ENCODE measurements at places on chromosomes 5 and 9.

- DNase-seq = peak; percentile 14
Observed at GRCh38 chr5:64147849-64148441, 17.7 kb upstream of the RNF180 start.

- DNase-seq = no peak
Observed at GRCh38 chr9:16291921-16292320, 578.5 kb downstream of the BNC2 start.

DNA sequence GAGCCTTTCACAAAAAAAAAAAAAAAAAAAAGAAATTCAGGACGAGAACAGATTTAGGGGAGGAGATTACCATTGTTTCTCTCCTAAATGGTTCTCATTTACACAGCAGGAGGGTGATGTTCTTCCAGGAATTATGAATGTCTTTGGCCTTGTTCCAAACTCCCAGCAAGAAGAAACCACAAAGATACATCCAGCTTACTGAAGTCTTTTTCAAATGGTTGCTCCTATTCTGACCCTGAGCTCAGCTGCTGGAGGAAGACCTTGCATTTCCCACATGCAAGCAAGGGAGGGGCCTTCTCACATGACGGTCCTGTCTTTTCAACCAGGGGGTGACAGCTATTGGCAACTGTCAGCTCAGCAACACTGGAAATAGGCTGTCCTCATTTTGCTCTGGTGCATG is 203.0 kb upstream of the VLDLR start:
- DNase-seq = no peak

DNA sequence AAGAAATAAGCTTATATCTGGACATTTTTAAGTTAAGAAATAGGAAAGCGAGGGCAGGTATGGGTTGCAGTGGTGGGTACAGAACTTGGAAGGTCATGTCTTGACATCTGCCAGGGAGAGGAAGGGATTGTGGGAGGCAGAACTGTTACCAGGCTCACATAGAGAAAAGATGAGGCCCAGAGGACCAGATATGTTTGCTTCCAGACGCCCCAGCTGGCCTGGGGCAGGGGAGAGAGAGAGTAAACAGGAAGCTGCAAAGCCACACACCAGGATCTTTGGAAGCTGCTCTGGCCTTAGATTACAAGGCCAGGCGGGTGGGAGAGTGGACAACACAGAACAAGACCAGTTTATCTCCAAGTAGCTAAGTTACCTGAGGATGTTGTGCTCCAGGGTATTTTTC is 71.2 kb downstream of the MARCHF11 start:
- DNase-seq = no peak

- no peak for DNase-seq
Observed at GRCh38 chr5:131305138-131305689, 41.4 kb downstream of the CDC42SE2 start.

GRCh38 chr5:84303315-84303714 is 81.4 kb downstream of the EDIL3 start:
- no peak for DNase-seq

DNA sequence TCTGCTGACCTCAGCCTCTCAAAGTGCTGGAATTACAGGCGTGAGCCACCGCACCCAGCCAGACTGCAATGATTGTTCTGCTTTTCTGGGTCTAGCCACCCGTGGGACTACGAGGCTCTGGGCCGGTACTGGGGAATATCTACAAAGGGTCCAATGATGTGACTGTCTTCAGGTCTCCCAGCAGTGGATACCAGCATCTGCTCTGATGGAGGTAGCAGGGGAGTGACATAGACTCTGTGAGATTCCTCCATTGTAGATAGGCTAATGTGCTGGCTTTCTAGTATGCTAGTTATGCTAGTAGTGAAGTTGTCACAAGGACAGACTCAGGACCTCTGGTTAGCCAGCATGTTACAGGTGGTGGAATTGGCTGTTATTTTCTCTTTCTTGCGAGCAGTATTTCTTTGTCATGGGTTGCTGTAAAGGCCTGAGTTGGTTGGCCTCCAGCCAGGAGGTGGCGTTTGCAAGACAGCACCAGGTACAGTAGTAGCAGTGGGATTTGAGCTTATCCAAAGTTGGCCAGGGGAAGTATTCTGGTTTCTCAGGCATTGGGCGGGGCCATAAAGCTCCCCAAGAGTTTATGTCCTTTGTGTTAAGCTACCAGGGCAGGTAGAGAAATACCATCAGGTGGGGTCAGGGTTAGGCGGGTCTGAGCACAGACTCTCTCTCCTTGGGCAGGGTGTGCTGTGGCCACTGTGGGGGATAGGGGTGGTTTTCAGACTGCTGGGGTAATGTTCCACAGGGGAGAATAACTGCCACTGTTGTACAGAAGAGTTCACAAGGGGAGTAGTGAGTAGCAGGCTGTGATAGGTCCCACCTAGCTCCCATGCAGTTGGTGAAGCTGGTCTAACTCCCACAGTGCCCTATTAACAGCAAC is 105.2 kb downstream of the SGCD start:
- no peak for DNase-seq

GRCh38 chr5:130452744-130453143 is 548.5 kb downstream of the CHSY3 start:
- DNase-seq = no peak

GRCh38 chr5:10123254-10123989 is 126.3 kb downstream of the ATPSCKMT start:
- DNase-seq = no peak

DNA sequence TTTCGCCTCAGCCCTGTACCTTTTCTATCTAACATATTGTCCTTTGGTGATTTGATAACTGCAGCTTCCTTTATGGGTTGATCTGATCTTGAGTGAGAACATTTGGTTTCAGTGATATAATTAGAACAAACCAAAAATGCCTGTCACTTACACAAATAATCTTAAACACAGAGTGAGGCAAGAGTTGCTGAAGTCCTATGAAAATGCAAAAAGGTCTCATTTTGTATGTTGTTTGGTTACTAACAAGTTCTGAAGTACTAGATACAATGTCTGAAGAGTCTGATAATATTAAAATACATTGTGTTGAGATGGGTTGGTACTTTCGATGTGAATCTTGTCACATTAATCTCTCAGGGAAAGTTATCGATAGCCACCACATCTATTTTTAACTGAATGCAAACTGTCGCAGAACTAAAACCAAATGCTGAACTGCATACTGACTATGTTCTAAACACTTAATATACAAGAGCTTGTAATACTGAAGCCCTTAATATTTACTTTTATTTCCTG is 70.4 kb upstream of the TMED7 start:
- no peak for DNase-seq

GRCh38 chr5:93676704-93677103 is 64.7 kb downstream of the POU5F2 start:
- DNase-seq = no peak

GRCh38 chr9:32969270-32969669 is 32.2 kb downstream of the APTX start:
- no peak for DNase-seq

GRCh38 chr5:171773106-171773505 is 12.5 kb upstream of the SMIM23 start:
- DNase-seq = no peak

GRCh38 chr9:124290743-124291554 is 33.2 kb downstream of the NEK6 start:
- no peak for DNase-seq

All from NCI-H1694 treated with DMSO at 0.1 percent for 48 hours (cell line).